ENCODE measurements at places on chromosomes 4 and X.

DNA sequence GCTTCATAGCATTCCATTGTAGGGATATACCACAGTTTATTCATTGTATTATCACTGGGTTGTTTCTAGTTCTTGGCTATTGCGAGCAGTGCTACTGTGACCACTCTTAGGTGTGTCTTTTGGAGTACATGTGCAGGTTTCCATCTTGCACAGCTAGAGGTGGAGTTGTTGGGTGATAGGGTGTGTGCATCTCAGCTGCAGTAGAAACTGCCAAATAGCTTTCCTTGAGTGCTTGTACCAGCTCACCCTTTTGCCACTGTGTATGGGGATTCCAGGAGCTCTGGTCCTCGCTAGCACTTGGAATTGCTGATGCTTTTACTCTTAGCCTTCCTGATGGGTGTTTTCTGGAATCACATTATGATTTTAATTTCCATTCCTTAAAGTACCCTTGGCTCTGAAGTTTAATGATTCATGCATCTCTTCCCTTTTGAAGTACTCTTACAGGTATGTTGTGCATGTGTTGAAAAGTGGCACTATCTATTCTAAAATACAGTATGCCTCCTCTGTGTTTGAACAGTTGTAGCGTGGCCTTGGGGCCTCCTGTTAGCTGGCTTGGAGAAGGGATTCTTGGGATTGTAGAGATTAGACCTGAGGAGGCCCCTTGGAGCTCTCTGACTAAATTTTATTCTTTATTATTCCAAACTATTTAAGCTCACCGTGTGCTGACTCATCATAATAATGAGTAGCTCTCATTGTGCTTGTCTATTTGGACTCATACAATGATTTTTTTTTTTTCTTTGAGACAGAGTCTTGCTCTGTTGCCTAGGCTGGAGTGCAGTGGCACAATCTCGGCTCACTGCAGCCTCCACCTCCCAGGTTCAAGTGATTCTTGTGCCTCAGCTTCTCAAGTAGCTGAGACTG is 38.4 kb downstream of the HTT start:
- DNase-seq, result no peak

GRCh38 chr4:179415037-179415846 is 1973.0 kb upstream of the AGA start:
- DNase-seq, result no peak

GRCh38 chr4:5462254-5462835 is 246.0 kb downstream of the EVC2 start:
- no peak for DNase-seq

GRCh38 chr4:85175190-85175589 is 208.7 kb upstream of the WDFY3 start:
- no peak for DNase-seq

GRCh38 chrX:74251006-74251930 is 52.7 kb upstream of the ZCCHC13 start:
- no peak for DNase-seq

All from stimulated activated CD4-positive, alpha-beta T cell treated with anti-CD3 and anti-CD28 coated beads, Interleukin-12 subunit alpha, Interleukin-12 subunit beta, amount 100 ng/mL, for 48 hours (primary cell).